Small intestine (tissue), 16 donors: ENCODE measurements at places on chromosomes 11 and 22. TPM values are rescaled to one million over a fixed set of nuclear protein-coding genes. Genes with fewer than 3 reads are reported as not detected.

GRCh38 chr11:108697872-108698473, 33.1 kb downstream of the DDX10 start:
- H3K36me3 ChIP-seq = peaks cover 6% of the 10 kb centered on the region
- no peaks in the 10 kb centered on the region for H3K27me3 ChIP-seq
- H3K4me1 ChIP-seq = no peaks in the 10 kb centered on the region

Gene NLRP6
- 42.2 TPM for polyA plus RNA-seq

GRCh38 chr11:43377389-43377788, 18.7 kb downstream of the TTC17 start:
- DNase-seq = no peak
- no peaks in the 10 kb centered on the region for H3K36me3 ChIP-seq
- H3K27me3 ChIP-seq = no peaks in the 10 kb centered on the region
- H3K4me3 ChIP-seq = no peak overlapping the region
- no peak overlapping the region for H3K27ac ChIP-seq

- no peak for DNase-seq
- no peaks in the 10 kb centered on the region for H3K4me1 ChIP-seq
- no peak overlapping the region for H3K4me3 ChIP-seq
- no peaks in the 10 kb centered on the region for H3K36me3 ChIP-seq
These were observed 417.9 kb upstream of the DDI1 start for GRCh38 chr11:103618528-103618927.

DNA sequence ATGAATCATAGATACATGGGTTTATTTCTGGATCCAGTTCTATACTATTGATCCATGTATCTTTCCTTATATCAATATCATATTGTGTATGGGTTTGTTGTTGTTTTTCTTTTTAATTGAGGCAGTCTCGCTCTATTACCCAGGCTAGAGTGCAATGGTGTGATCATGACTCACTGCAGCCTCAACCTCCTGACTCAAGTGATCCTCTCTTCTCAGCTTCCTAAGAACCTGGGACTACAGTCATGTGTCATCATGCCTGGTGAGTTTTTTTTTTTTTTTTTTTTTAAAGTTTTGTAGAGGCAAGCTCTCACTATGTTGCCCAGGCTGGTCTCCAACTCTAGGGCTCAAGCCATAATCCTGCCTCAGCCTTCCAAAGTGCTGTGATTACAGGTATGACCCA, 1589.4 kb upstream of the TENM4 start:
- no peaks in the 10 kb centered on the region for H3K36me3 ChIP-seq
- H3K27me3 ChIP-seq = no peaks in the 10 kb centered on the region
- peaks cover 3% of the 10 kb centered on the region for H3K4me1 ChIP-seq
- DNase-seq = no peak
- no peak overlapping the region for H3K27ac ChIP-seq

Gene MYRF
- polyA plus RNA-seq = 21.7 TPM

DNA sequence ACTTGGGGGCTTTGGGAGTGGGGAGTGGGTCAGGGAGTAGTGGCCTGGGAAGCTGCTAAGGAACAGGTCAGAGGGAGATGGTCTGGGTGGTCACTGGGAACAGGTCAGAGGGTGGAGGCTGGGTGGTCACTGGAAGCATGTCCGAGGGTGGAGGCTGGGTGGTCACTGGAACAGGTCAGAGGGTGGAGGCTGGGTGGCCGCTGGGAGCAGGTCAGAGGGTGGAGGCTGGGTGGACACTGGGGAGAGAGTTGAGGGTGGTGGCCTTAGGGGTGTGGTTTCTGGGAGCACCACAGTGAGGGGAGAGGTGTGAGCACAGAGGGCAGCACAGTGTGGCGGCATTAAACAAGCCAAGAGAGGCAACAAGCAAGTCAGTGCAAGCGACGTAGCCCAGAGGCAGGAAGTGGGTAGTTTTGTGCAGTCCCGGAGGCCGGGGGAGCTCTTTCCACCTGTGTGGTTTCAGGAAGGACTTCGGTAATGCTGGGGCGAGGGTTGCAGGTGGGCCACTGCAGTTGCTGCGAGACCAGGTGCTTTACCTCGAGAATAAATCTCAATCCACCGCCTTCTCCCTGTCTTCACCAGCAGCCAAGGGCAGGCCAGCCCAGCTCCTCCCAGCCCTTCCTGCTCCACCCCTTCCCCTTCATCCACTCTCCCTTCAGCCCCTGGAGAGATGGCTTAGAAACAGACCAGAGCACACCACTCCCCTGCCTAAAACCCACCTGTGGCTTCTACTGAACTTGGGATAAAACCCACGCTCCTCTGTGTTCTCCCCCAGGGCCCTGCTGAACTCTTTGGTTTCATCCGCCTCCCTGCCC, 3.2 kb upstream of the CACNA1I start:
- no peaks in the 10 kb centered on the region for H3K36me3 ChIP-seq
- H3K4me1 ChIP-seq = no peaks in the 10 kb centered on the region
- DNase-seq = no peak
- H3K27ac ChIP-seq = no peak overlapping the region
- H3K4me3 ChIP-seq = no peak overlapping the region
- no peaks in the 10 kb centered on the region for H3K27me3 ChIP-seq
